ENCODE measurements at places on chromosomes 5 and 9.
A peak's percentile ranks its signal among the peaks of the same experiment; 100 is the strongest.

- DNase-seq: no peak
Observed at GRCh38 chr9:93138171-93138764, 4.2 kb upstream of the NINJ1 start.

DNA sequence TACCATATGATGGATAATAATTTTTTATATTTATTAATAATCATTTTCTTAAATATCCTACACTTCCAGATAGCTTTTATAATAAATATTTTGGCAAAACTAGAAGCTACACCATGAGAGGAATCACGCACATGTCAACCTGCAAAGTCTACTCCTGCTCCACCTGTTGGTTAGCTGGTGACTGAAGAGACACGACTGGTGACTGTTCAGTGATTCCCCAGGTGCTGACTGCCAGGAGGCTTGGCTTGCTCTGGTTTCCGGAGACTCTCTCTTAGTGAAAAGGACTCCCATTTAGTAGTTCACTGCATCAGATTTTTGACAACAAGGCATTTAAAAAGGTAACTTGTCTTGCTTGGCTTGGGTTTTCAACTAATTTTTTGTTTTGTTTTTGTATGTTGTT lies 20.9 kb downstream of the GZMA start:
- no peak for DNase-seq

GRCh38 chr5:891837-892393 lies 686 bp downstream of the BRD9 start:
- DNase-seq: no peak

- no peak for DNase-seq
Observed at GRCh38 chr5:124654418-124654817, 92.0 kb downstream of the ZNF608 start.

DNA sequence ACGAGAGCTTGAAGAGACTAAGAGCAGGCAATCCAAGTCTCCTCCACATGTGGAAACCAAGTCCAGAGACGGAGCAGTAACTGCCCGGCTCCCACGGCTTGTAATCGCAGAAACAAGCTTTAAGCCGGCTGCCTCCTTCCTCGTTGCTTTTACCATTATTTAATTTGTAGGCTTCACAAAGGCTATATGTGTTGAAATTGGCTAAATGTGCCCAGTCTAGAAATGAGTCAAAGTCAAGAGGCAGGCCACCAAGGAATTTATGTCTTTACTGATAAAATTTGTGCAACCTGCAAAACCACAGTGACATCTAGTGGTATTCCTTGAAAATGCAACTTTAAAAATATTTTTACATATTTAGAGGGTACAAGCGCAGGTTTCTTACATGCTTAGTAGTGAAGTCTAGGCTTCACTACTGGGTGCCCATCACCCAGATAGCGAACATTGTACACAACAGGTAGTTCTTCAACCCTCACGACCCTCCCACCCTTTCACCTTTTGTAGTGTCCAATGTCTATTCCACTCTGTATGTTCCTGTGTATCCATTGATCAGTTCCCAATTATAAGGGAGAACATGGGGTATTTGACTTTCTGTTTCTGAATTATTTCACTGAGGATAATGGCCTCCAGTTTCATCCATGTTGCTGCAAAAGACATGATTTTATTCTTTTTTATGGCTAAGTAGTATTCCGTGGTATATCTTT lies 33.5 kb upstream of the EBF1 start:
- DNase-seq: no peak

DNA sequence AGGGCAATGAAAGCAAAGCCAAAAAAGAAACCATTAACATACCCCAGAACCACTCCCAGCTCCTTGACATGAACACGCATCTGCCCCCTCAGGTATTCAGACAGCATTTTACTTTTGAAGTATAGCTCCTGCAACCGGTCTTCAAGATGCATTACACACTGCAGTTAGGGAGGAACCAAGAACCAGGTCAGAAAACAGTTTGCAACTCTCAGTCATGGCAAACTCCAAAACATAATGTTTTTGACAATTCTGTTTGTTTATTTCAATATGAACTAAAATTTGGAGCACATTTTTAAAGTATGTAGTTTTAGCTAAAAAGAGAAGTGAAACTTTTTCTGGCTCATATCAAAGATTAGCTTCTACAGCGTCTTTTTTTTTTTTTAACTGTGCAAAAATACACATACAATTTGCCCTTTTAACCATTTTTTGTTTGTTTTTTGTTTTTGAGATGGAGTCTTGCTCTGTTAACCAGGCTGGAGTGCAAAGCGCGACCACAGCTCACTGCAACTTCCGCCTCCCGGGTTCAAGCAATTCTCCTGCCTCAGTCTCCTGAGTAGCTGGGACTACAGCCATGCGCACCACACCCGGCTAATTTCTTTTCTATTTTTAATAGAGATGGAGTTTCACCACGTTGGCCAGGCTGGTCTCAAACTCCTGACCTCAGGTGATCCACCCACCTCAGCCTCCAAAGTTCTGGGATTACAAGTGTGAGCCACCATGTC lies 12.2 kb upstream of the RAPGEF6 start:
- DNase-seq: no peak

GRCh38 chr5:65482736-65483545 lies 1.2 kb upstream of the ADAMTS6 start:
- no peak for DNase-seq

DNA sequence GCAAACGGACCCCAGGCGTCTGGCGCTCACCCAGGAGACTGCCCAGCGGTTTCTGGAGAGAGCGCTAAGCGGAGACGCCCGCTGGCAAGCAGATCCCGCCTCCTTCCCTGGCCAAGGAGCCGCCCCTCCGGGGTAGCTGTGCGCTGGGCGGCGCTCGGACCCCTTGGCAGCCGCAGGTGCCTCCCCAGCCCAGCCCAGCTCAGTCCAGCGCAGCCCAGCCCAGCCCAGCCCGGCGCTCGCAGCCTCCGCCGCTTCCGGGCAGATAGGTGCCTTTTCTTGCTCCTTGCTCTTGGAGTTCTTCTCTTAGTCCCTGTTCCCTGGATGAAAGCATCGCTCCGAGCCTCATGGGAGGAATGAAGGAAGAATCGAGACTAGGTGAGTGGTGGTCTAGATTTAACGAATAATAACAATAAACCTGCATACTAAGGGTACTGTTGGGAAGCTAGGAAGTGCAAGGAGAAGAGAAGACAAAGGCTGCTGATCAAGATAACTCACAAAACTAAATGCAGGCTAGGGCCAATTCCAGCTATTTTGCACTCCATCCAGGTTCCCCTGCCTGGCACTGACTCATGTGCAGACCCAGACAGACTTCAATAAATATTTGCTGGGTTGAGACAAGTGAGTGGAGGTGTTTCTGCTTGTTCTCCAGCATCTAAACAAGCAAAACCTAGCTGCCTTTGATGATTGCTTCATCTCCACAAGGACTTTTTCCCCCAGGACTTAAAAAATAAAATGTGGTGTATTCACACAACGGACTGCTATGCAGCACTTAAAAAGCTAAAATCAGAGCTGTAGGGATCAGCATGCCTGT lies at the start of gene STK32A:
Gene STK32A, plus strand, starts transcription at position 202 of the 811 bp plus-strand sequence. CDS start 4,609 bp downstream, outside the sequence.
- peak; percentile 77 for DNase-seq

DNA sequence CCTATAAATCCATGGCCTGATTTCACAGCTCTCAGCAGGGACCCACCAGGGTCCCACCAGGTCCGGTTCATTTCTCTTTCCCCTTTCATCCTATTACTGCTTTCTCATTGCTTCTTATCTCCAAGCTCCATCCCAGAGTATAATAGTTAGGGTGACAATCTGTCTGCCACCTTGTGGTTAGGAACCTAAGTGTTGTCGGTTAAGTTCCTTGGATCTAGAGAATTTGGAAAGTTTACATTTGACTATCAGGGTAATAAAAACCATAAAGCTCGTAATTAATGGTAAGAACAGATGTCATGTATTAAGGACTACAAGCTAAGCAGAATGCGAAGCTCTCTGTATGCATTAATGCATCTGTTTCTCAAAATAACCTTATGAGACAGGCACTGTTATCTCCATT lies 259.1 kb downstream of the SH3GL2 start:
- no peak for DNase-seq

DNA sequence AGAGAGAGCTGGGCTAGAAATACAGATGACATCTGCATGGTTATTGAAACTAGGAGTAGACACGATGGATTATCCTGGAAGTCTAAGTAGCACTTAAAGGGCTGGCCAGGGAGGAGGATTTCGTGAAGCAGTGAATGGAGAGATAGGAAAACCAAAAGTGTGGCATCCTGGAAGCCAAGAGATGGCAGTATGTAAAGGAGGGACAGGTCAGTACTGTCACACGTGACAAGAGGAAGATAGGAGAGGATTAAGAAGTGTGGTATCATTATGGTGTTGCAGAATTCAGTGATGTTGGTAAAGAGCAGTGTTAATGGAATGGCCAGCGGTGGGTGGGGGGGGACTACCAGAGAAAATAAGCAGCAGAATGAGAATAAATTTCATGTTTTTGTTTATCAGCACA lies 11.7 kb downstream of the RAD23B start:
- no peak for DNase-seq

GRCh38 chr5:65828022-65828896 lies 98.1 kb upstream of the ERBIN start:
- no peak for DNase-seq

GRCh38 chr5:53321721-53322120 lies 158.7 kb upstream of the FST start:
- DNase-seq: no peak

GRCh38 chr5:136089791-136090190 lies 42.9 kb upstream of the SMAD5 start:
- peak; percentile 46 for DNase-seq

DNA sequence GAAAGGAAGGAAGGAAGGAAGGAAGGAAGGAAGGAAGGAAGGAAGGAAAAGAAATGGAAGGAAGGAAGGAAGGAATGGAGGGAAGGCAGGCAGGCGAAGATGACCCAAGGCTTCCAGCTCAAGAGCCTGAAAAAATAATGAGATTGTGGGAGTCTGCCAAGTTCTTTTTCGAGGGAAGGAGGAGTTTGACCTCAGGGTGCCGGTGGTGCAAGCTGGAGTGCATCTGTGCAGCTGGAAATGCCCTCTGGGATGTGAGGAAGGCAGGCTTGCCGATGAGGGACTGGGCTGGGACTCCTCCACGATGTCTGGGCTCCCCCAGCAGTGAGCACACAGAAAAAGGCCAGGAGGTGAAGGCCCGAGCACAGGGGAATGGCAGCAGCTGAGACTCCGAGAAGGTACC lies 154.9 kb upstream of the DAPK1 start:
- no peak for DNase-seq
